ENCODE measurements at places on chromosomes 7 and 10.
A peak's percentile ranks its signal among the peaks of the same experiment; 100 is the strongest.

- DNase-seq: peak; percentile 73
Measured at GRCh38 chr10:27240212-27241009, at the start of gene ACBD5. TSS of gene ACBD5 (minus strand) at chr10:27240797. CDS start at chr10:27240688, 109 bp downstream.

- no peak for DNase-seq
Measured at GRCh38 chr7:98097042-98097645, 9.5 kb upstream of the LMTK2 start.

- DNase-seq: no peak
Measured at GRCh38 chr10:69726850-69727249, 74.9 kb upstream of the COL13A1 start.

- DNase-seq: no peak
Measured at GRCh38 chr7:115113776-115114175, 191.9 kb downstream of the MDFIC start.

GRCh38 chr7:157679607-157680006 is 342.8 kb downstream of the DNAJB6 start:
- DNase-seq: no peak

GRCh38 chr7:116708861-116709260 is 36.9 kb downstream of the MET start:
- DNase-seq: no peak

All from CD4-positive, alpha-beta T cell treated with Interferon alpha-2 for 1 hour (primary cell).